ENCODE measurements at places on chromosomes 3 and 15.

- peak; percentile 52 for DNase-seq
Measured at GRCh38 chr15:90141646-90142045, 39.4 kb upstream of the IDH2 start.

DNA sequence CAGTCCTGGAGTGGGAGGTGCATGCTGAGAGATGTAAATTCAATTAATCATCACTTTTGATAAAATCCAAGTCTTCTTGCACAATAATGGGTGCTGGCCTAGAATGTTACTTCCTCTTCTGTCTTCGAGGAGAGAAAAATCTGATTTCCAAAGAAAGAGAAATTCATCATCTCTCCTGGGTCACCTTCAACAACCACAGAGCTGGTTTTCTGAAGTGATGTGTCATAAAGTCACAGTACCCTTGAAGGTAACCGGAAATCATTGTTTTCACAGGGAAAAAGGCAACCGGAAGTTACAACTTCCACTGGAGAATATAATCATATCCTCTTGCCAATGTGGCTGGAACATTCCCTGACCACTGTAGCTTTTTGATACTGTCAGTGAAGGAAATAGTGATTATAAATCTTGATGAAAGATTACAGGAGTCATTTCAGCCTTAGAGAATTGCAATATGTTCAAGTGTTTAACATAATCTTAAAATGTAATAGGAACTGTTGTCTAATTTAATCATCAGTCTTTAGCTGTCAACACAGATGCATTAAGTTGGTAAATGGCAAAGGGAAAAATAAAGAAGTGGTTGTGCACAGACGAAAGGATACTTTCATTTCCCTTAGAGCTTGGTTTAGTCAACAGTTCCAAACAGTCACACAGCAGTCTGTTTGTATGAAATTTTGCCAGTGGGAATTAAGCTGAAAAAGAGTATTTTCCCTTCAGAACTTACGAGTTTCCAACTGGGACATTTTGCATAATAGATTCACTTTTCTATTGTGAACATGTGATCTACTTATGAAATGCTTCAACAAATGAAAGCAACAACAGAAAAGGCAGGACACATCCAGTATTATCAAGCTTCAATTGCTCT is 106.5 kb upstream of the SLC4A7 start:
- no peak for DNase-seq

DNA sequence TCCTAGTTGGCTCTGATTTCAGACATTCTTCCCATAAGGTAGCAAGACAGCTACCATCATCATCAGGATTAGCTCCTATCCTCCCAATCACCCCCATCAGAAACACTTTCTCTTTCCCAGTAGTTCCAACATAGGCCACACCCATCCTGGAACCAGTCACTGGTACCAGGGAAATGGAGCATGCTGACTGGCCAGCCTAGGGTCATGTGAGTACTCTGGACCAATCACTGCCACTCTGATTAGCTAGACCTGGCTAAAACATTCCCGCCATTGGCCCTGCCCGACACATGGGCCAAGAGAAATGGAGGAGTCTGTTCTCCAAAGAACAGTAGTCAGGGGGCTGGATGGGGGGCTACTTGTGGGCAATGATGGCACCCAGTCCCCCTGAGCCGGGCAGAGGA is 12.4 kb downstream of the EFCC1 start:
- DNase-seq: no peak

DNA sequence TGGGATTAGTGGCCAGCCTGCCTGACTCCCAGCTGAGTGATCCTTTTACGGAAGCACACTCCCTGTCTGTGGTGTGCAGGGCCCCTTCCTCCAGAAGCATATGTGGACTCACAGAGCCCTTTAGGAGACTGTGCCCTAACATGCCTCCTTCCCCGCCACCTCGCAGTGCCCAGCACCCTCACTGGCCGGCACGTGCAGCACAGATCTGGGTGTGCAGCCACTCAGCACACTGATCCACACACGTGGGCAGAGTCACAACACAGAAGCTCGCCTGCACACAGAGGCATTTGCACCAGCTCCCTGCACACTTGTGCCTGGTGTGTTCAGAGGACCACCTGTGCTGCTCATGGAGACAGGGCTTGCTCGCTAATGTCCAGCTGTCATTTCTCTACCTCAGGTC is 23.6 kb upstream of the CSPG4 start:
- DNase-seq: no peak

- DNase-seq: peak; percentile 42
Measured at GRCh38 chr15:61069394-61070075, 159.6 kb downstream of the RORA start.

GRCh38 chr3:52892290-52892624 is 5.1 kb downstream of the STIMATE start:
- no peak for DNase-seq

DNA sequence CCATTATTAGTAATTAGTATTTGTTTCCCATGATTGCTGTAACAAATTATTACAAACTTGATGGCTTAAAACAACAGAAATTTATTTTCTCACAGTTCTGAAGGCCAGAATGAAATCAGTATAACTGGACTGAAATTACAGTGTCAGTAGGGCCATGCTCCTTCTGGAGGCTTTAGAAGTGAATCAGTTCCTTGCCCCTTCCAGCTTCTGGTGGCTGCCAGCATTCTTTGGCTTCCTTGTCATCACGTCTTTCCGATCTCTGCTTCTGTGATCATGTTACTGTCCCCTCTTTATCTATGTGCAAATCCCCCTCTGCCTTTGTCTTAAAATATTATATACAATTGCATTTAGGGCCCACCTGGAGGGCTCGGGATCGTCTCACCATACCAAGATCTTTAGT is 92.0 kb downstream of the FOXB1 start:
- DNase-seq: no peak

- no peak for DNase-seq
Measured at GRCh38 chr15:101520395-101520794, 30.9 kb upstream of the PCSK6 start.

GRCh38 chr3:48222616-48223513 is at the start of gene CAMP:
CAMP (plus strand) TSS chr3:48223495; CDS start chr3:48223512, 17 bp downstream.
- DNase-seq: no peak

DNA sequence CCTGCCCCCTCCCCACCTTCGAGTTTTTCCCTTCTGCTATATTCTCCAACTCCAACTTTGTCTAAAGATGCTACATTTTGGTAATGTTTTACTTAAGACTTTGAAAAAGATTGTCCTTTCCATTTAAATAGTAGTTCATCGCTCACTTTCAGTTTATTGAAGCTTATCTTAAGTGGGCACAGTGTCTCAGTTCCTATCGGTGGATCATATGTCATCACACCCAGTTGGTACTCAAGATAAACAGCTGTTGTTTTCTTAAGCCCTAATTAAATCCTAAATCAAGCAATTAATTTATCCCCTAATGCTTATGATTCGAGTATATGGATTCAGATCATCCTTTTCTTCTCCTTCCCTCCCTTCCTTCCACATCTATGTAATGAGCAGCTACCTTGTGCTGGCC is 210.7 kb downstream of the TLE3 start:
- DNase-seq: no peak

DNA sequence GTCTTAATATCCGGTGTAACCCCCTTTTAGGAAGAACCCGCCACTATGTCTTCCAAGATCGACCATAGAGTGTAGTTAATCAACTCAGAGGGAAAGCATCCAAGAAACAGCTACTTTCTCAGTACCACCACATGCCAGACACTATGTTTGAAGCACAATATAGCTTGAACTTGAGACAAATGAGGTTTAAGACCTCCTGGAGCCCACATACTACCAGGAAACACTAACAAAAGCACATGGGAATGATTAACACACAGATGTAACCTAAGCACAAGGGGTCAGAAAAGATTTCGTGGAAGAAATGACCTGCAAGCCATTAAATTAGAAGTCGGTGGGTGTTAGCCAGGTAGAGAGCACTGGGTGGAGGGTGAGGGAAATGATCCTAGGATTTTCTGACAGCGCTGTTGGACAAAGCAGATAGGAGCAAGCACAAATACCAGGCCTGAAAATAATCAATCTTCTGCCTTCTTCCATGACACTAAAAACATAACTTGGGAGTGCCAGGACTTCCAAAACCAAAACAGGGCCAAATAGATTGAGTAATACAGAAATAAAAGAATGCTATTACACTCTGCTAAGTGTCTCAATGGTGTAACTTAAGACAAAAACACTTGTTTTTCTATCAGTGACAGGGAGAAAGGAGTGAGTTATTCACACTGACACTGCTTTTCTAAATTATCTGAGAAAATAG is 213.7 kb downstream of the FOXP1 start:
- DNase-seq: no peak

DNA sequence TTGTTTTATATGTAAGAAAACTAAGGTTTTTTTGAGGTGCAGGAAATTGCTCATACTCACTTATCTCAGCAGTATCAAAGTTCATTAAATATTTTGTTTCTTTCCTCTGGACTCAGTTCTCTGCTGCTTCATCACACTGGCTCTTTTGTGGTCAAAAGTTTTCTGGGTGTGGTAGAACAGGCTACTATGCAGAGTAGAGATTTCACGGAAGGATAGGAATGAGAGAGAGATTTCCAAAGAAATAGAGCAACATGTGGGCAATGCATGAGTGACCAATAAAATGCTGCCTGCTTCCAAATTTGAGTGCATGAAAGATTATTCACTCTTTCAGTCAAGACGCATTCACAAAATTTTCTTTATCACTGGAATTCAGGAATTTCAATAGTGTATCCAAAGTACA is 577.3 kb upstream of the SEMA6D start:
- no peak for DNase-seq

GRCh38 chr3:14297784-14298236 is 104.6 kb upstream of the SLC6A6 start:
- peak; percentile 57 for DNase-seq

- DNase-seq: no peak
Measured at GRCh38 chr3:188649521-188649920, 495.6 kb downstream of the LPP start.

DNA sequence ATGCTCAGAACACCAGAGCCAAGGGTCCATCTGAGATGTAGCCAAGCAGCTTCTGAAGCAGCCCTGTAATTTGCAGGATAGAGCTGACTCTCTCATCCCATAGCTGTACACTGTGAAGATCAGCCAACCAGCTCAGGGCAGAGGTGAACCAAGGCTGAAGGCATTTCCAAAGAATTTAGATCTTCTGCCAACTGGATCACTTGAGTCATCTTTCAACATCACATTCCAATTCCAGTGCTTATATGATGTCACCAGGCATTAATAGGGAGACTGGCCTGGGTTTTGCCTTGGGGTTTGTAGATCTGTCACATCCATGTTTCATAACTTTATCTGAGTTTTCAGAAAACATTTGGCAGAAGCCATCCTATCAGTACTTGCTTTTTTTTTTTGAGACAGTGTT is 98.2 kb downstream of the NR2F2 start:
- no peak for DNase-seq

DNA sequence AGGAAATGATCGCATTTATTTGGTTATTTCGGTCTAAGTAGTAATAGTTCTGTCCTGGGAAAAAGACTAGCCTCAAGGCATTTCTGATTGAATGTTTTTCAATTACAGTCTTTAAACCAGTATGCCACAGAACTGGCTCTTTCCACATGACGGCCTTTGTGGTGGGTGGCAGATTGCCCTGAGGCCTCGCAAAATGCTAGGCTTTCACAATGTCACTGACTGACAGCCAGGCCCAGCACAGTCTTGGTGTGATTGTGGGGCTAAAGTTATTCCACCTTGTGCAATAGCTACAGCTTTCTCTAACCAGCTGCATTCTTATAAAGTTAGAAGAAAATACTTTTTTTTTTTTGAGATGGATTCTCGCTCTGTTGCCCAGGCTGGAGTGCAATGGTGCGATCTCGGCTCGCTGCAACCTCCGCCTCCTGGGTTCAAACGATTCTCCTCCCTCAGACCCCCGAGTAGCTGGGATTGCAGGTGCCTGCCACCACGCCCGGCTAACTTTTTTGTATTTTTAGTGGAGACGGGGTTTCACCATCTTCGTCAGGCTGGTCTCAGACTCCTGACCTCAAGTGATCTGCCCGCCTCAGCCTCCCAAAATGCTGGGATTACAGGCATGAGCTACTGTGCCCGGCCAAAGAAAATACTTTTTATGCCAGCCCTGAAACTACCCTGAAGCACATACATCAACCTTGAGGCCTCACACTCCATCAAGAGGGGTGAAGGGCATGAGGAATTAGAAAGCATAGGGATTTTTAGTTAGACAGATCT is 2.5 kb upstream of the ADIPOQ start:
- peak; percentile 81 for DNase-seq

DNA sequence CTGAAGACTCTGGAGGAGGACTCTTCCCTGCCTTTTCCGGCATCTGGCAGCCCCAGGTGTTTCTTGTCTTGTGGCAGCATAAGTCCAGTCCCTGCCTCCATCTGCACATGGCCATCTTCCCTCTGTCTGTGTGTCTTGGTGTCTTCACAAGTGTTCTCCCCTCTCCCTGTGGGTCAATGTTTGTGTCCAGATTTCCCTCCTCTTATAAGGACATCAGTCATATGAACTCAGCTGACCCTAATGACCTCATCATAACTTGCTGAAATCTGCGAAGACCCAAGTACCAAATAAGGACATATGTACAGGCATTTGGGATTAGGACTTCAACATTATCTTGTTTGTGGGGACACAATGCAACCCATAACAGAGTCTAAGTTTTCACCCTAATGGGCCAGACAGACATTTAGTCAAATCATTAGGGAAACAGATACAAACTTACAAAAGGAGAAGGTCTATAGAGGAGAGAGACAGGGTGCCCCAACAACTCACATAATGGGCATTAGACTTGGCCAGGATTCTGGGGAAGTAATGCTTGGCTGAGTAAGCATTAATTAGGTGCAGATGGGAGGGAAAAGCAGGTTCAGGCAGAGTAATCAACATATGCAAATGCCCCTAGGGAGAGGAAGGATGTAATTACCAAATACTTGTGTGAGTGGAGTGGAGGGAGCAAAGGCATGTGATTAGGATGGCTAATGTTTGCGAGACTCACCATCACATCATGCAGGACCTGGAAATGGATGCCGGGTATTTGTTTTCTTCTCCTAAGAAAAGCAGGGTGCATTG is 372.8 kb upstream of the TBL1XR1 start:
- DNase-seq: no peak

GRCh38 chr3:161212171-161212771 is 8.8 kb upstream of the NMD3 start:
- DNase-seq: no peak

GRCh38 chr3:172543419-172543818 is 20.2 kb upstream of the TNFSF10 start:
- no peak for DNase-seq

DNA sequence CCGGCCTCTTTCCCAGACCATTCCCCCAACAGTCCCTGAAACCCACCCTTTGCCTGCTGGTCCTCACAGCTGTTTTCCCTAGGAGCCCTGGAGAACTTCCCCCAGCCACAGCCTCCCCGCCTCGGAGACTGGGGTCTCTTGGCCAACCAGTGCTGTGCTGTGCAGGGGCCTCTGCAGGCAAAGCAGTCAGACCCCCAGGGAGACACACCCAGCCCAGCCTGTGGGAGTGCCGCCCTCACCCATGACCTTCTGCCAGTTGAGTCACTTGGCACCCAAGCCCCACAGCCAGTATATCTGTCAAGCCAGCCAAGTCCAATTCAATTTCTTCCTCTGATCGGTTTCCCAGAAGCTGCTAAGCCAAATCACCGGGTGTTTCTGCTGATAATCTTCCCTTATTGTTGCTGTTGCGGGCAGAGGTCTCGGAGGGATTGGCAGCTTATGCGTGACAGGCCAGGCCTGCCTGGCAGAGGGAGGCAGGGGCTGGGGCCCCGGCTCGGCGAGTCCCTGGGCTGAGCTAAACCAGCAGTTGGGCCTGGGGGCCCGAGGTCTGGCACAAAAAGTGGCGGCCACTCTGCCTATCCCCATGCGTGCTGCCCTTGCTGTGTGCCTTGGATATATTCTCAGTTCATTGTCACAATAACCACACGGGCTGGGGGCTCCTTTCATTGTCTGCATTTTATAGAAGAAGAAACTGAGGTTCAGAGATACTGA is 65.6 kb upstream of the SLC6A1 start:
- no peak for DNase-seq

GRCh38 chr15:55619783-55620182 is 31.6 kb upstream of the PYGO1 start:
- no peak for DNase-seq
